ENCODE measurements at places on chromosomes 3 and 15.

DNA sequence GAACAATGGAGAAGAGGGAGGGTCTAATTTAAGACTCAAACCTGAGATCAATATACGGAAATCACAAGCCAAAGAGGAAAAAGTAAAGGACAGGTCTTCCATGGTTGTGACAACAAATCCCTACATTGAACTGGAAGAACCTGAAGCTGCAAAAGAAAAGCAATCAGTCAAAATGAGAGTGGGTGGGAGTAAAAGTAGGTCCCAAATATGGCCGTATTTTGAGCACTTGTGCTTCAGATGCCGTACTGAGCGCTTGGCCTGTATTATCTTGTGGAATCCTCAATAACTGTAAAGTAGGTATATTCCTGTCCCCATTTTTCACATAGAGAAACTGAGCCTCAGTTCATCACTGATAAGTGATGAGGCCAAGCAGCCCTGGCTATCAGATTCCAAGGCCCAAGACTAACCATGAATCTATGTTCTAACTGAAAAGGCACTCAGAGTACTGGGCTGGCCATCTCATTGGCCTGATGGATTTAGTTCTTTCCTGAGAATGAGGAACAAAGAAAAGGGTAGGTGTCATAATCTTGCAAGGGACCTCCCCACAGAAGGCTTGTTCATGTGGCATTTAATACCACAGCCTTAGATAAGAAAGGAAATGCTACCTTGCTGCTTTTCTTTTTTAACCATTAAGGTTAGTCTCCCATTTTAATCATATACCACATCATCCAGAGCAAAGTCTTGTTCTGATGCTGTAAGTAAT is 52.5 kb downstream of the LRRN1 start:
- DNase-seq, result no peak

DNA sequence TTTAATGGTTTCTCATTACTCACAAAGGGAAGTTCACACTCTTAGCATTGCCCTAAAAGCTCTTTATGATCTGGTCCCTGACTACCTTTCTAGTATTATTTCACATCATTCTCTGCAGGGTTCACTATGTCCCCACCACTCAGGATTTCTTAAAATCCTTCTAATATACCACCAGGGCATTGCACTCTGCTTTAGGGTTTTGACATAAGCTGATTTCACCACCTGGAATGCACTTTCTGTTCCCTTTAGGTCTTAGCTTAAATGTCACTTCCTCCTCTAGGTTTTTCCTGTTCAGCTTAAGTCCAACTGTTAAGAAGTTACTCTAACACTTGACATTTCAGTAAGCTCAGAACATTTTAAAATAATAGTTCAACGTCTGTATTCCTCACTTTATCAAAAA is 81.7 kb downstream of the HCN4 start:
- DNase-seq, result no peak

- no peak for DNase-seq
Observed at GRCh38 chr15:78417754-78418630, 20.0 kb upstream of the IREB2 start.

GRCh38 chr15:72011302-72011942 is 106.5 kb downstream of the MYO9A start:
- DNase-seq, result no peak

GRCh38 chr3:185094697-185095096 is 58.2 kb downstream of the C3orf70 start:
- DNase-seq, result no peak

GRCh38 chr3:38039101-38039898 is at the start of gene DLEC1:
Gene DLEC1, plus strand, starts transcription at chr3:38039208. Its CDS starts 18 bp downstream, at chr3:38039226.
- peak; percentile 62 for DNase-seq

- no peak for DNase-seq
Observed at GRCh38 chr3:79597709-79598108, 170.1 kb downstream of the ROBO1 start.

DNA sequence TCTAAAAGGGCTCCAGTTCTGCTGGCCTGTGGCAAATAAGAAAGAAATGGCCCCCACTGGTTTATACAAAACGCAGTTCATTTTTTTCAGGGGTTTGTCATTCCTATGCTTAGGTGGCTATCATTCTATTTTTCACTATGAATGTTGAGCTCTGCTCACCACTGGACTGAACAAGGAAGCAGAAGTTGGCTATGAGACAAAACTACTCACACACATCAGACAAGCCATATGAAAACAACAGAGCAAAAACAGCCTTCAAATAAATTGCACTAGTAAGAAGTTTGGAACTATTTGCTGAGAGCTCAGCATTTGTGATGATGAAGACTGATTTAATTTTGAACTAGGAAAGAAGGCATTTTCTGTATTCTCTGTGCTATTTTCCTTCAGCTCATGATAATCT is 328.5 kb downstream of the MECOM start:
- DNase-seq, result no peak

GRCh38 chr3:53863145-53863544 is 16.8 kb downstream of the IL17RB start:
- no peak for DNase-seq

GRCh38 chr3:53658613-53659193 is 164.3 kb downstream of the CACNA1D start:
- no peak for DNase-seq

- DNase-seq, result no peak
Observed at GRCh38 chr15:74641151-74641550, 25.5 kb downstream of the CLK3 start.

GRCh38 chr3:169083163-169083562 is 580.3 kb downstream of the MECOM start:
- no peak for DNase-seq

- no peak for DNase-seq
Observed at GRCh38 chr15:96087180-96087884, 243.2 kb upstream of the NR2F2 start.

- DNase-seq, result no peak
Observed at GRCh38 chr3:72959336-72959735, 37.3 kb upstream of the PPP4R2 start.

- DNase-seq, result no peak
Observed at GRCh38 chr15:98872774-98873173, 134.8 kb downstream of the PGPEP1L start.

DNA sequence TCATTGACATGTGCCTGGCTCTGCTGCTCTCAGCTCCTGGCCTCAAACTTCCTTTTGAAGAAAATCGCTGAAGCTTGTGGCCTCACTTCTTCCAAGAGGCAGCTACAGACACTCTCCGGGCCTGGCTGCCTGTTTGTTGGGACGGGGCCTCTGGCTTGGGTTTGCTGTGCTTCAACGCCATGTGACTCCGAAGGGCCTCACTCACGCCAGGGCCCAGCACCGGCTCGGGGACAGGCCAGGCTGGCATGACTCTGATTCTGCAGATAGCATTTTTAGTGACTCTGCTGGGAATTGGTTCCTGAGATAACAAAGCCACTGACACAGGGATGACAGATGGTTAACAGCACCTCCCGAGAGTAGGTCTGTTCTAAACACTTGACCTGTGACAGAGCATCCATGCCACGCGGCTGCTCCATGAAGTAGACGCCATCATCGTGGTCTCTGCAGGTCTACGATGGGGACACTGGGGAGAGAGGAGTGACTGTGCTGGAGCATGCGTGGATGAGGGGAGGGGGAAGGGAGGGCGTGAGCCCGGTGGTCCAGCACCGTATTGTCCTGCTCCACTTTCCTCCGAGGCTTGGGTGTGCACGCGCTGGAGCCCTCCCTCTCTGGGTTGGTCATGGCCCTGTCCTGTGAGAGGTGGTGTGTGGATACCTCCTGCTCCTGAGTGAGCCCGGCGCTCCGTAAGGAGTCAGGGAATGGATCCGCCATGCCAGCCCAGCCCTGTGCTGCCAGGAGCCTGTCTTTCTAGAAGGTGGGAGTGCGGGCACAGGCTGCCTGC is 133.6 kb downstream of the TJP1 start:
- no peak for DNase-seq

GRCh38 chr3:159185443-159186050 is 383.7 kb downstream of the MFSD1 start:
- DNase-seq, result no peak

DNA sequence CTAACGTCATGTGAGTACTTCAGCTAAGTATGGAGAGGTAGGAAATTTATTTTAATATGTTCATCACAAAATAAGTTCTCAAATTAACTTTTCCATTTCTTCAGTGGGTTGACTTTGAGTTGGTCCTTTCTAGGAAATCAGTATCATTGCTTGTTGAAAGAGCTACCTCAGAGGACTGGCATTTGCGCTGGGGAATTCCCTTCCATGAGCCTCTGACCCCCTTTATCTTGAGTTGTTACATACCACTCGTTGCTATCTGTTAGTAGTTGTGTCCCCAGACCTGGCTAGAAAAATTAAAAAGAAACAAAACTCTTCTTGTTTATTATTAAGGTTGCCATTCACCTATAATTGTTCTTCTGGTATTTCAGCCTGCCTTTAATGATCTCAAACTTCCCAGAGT is 96.8 kb upstream of the ROBO2 start:
- no peak for DNase-seq

DNA sequence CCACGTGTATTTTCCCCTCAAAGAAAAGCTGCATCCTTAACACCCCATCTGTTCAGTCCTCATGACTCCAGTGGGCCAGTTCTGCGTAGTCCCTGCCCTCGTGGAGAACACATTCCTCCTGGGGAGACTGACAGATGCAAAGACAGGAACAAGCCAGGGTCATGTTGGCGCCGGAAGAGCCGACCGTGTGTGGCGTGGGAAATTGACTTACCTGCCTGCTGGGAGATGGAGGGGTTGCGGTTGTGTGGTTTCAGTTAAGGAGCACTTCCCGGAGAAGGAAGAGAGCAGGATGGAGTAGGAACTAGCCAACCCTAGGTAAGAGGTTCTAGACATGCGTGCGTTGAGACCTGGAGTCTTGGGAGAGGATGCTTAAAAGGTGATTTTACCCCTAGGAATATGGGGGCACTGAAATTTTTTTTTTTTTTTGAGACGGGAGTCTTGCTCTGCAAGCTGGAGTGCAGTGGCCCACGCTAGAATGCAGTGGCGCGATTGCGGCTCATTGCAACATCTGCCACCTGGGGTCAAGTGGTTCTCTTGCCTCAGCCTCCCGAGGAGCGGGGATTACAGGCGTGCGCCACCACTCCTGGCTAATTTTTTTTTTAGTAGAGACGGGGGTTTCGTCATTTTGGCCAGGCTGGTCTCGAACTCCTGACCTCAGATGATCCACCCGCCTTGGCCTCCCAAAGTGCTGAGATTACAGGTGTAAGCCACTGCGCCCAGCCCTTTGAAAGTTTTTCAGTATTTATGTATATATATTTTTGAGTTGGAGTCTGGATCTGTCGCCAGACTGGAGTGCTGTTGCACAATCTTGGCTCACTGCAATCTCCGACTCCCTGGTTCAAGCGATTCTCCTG is 1.4 kb downstream of the VHL start:
- DNase-seq, result no peak

GRCh38 chr15:67828278-67828968 is 3.1 kb downstream of the SKOR1 start:
- no peak for DNase-seq

DNA sequence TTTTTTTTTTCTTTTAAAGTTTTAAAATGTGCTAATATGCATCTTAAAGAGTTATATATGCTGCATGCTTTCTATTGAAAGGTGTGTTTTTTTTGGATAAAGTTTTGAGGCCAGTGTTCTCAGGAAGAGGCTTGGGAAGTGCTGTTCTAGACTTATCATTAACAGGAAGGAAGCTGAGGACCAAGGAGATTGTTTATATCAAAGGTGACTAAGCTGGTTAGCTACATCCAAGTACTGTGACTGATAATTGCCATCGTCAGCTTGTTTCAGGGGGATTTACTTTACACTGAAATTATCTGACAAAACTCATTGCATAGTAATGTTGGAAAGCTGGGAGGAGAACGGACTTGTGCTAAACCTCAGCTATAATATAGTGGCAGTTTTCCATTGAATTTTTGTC is 36.3 kb upstream of the UTS2B start:
- DNase-seq, result no peak

DNA sequence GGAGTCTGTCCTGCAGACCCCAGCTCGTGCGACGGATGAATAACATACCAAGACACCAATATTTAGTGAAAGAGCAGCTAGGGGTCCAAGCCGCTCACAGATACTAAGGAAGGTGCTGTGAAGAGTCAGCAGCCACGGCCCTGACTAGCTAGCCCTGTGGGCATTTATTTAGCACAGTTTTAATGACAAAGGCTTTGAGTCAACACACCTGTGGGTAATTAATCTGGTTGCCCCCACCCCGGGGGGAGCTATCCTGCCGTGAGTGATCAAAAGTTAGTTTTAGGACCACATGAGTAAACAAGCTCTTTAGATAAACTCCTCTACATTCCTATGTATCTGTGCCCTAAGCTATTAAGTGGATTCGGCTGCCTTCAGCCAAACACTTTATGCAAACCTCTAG is 18.7 kb downstream of the CAPN3 start:
- no peak for DNase-seq

DNA sequence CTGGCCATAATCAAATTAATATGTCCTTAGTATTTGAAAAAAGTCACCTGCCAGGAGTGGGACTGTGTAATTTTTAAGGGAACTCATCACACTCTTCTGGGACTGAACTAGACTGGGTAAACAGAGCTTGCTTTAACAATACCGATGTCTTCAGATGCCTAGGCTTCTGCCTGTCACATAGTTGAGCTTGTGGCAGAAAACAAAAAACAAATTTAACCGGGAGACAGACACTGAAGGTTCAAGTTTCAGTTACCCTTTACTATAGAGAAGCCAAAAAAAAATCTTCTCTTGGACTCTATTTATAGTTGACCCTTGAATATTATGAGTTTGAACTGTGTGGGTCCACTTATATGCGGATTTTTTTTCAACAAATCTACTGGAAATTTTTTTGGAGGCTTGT is 10.8 kb downstream of the PPP1R2 start:
- no peak for DNase-seq

GRCh38 chr3:48935530-48935929 is 16.9 kb downstream of the ARIH2 start:
- no peak for DNase-seq

- DNase-seq, result no peak
Observed at GRCh38 chr3:13689373-13690260, 140.7 kb downstream of the FBLN2 start.

DNA sequence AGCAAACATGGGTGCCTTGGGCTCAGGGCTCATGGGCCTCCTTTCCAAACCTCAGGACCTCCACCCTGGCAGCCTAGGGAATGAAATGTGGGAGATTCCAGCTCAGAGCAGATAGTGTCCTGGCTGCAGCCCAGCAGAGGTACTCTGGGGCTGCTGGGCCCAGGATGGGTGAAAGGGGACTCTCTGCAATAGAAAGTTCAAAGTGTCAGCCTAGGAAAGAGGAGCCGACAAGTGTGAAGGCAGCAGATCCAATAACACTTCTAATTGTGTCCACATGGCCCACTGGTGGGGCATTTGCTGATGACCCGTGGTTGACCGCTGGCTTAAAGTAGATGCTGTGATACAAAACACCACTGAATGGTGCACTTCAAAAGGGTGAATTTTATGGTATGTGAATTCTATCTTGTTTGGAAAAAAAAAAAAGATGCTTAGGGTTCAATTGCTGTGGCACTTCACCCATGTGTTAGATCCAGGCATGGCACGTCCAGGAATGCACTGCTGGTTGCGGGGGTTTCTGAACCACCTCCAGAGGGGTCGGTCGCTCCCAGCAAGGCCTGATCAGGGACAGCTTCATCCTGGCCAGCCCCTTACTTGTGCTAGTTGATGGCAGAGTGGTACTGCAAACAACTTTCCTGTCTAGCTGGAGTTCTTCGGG is 20.9 kb downstream of the AMOTL2 start:
- DNase-seq, result no peak

- no peak for DNase-seq
Observed at GRCh38 chr3:67957268-67957667, 302.9 kb upstream of the SUCLG2 start.
